Forelimb muscle (tissue), 1 donor: ENCODE measurements at places on chromosomes 2 and 18. TPM values are rescaled to one million over a fixed set of nuclear protein-coding genes. Genes with fewer than 3 reads are reported as not detected.

The KCNG2 gene
- polyA plus RNA-seq = 0.46 TPM

- DNase-seq = no peak
Measured at GRCh38 chr18:25672490-25672889, 320.5 kb upstream of the ZNF521 start.

GRCh38 chr2:235988271-235989015, 179.7 kb downstream of the GBX2 start:
- no peak for DNase-seq

DNA sequence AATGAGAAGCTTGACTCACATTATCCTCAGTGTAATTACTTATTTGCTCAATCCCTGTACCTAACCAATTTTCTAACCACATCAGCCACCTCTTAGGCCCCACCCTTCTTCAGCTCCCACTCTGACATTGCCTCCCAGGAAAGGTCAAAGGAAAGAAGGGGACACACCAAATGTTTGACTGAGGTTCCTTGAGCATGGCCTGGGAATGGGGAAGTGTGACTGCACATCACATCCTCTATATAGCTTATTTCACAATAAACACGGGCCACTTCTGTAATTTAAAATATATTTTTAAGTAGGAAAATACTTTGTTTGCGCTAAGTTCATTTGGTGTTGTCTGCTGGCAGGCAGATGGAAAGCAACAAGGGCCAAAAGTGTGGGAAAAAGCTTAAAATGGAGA, 3.0 kb upstream of the FIGLA start:
- no peak for DNase-seq

The KCTD1 gene
- 4.2 TPM for polyA plus RNA-seq

DNA sequence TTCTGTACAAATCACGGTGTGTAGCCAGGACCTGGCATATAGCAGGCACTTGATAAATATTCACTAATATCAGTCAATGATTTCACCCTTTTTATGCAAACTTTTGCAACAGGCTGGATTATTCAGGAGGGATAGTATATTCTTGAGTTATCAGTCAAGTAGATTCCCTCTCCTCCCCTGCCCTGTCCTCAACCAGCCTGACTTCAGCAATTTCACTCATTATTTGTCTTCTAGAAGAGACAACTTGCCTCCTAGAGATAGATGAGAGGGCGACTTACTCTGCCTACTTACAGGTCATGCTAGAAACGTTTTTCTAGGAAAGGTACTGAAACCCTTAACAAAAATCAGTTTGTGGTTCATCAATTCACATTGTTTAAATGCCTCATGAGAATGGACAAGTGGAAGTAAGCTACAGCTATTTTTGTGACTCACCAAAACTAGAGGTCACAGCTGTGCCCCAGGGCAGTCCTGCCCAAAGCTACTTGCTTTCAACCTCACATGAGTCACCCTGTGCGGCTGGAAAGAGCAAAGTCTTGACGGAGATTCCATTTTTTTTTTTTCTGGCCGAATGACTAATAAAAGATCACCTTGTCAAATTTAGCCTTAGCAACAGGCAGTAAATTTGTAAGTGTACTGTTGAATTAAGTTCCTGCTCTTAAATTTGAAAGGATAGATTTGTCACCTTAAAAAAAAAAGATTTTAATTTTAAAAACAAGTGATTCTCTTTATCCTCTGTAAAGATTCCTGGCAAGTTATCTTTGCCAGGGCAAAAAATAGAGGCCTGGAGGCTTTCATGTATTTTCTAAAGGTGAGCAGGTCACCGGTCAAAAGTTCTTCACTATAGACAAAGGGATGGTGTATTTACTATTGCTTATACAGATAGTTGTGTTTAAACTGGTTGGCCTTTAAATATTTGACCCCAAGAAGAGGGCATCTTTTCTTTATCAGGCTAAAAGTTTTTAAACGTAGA, 109.0 kb upstream of the SLC35G4 start:
- no peak for DNase-seq

The IL1R1 gene
- 8.4 TPM for polyA plus RNA-seq

The PLB1 gene
- polyA plus RNA-seq = 2.0 TPM

The ZNF892 gene
- 2.0 TPM for polyA plus RNA-seq

The RHOB gene
- polyA plus RNA-seq = 119 TPM

GRCh38 chr2:28662044-28662443, 89.6 kb upstream of the PPP1CB start:
- DNase-seq = no peak

GRCh38 chr2:25197336-25198208, 29.2 kb upstream of the POMC start:
- DNase-seq = no peak

GRCh38 chr2:181970160-181970794, 15.4 kb upstream of the PPP1R1C start:
- no peak for DNase-seq

- no peak for DNase-seq
Measured at GRCh38 chr2:100317634-100318033, 4.7 kb downstream of the LONRF2 start.

The LCT gene
- polyA plus RNA-seq = not detected

DNA sequence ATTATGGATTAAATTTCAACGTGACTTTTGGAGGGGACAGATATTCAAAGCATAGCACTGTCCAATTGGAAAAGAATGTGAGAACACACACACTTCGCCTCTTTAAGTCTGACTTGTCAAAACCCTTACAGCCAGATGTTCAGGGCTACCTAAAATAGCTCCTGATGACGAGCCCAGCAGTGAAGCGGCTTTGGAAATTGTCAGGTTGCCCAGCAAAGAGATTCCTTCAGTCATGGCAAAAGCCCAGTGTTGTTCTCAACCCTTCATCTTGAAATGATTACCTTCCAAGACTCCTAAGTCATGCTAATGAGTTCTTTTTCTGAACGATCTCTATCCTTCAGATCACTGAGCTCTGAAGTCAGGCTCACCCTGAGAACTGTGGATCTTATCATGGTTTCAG, 436.6 kb downstream of the LRATD1 start:
- peak; percentile 16 for DNase-seq

DNA sequence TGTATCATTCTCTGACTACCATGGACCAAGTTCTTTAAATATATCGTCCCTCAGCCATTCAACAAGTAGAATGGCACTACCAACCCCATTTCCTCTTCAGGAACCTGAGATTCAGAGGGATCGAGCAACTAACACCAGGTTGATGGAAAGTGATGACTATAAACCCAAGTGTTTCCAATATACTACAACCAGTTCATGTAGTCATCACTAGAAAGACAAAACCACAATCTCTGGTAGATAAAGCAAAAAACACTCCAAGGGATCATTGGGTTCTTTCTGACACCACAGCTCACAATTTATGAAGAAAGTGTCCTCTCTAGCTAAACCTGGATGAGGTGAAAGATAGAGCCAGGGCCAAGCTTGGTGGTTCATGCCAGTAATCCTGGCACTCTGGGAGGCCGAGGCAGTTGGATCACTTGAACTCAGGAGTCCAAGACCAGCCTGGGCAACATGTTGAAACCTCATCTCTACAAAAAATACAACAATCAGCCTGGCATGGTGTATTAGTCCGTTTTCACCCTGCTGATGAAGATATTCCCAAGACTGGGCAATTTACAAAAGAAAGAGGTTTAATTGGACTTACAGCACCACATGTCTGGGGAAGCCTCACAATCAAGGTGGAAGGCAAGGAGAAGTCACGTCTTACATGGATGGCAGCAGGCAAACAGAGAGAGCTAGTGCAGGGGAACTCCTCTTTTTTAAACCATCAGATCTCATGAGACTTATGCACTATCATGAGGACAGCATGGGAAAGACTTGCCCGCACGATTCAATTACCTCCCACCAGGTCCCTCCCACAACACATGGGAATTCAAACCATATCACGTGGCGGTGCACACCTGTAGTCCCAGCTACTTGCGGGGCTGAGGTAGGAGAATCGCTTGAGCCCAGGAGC, 2.2 kb downstream of the CD226 start:
- no peak for DNase-seq

GRCh38 chr2:64639691-64640090, 14.0 kb downstream of the SERTAD2 start:
- no peak for DNase-seq

The NAT8 gene
- polyA plus RNA-seq = 0.29 TPM

DNA sequence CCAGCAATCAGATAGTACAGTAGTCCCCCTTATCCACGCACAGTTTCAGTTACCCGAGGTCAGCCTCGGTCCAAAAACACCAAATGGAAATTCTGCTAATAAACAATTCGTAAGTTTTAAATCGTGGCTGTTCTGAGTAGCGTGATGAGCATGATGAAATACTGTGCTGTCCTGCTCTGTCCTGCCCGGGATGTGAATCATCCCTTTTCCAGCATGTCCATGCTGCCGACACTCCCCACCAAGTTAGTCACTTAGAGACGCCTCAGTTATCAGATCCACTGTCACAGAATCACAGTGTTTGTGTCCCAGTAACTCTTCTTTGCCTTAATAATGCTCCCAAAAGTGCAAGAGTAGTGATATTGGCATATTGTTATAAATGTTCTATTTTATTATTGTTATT, 62.1 kb downstream of the MEX3C start:
- no peak for DNase-seq

GRCh38 chr2:6214471-6214870, 522.3 kb downstream of the SOX11 start:
- DNase-seq = no peak

GRCh38 chr2:37877457-37878315, 47.4 kb upstream of the RMDN2 start:
- peak; percentile 39 for DNase-seq

DNA sequence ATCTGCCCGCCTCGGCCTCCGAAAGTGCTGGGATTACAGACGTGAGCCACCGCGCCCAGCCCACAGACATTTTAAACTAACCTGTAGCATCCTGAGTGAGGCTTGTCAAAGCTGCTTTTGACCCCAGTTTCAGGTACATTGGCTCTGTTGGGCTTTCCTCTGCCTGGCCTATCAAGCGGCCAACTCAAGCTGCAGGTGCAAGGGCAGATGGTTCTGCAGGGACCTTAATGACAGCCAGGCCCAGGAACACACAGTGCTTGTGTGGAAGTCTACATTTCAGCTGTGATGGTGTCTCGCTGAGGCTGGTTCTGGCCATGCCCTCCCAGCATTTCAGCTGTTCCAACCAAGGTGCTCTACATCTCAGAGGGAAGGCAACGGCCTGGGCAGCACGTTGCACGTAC, 18.4 kb downstream of the INPP4A start:
- no peak for DNase-seq

The DSG1 gene
- not detected for polyA plus RNA-seq

The HOXD13 gene
- polyA plus RNA-seq = not detected

- no peak for DNase-seq
Measured at GRCh38 chr2:42048299-42049220, 739 bp downstream of the PKDCC start.
